ENCODE measurements at places on chromosomes 16 and 17.

DNA sequence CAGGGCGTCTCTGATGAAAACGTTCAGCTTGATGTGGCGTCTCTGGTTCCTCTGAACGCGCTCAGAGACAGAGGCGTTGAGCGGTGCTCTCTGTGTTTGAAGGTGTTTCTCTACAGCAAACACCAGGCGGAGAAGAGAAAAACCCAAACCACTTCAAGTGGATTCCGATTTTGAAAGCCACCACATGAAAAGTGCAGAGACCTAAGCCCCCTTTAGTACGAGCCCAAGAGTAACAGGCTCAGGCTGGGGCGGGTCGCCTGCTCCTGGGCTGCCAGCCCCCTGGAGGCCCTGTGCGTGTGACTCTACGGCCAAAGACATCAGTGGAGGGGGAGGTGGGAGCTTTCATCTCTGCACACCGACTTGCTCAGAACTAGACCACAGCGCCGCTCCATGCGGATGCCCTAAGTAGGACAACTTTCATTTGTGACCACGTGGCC lies 328.4 kb downstream of the MAF start:
- DNase-seq: peak; percentile 75

- DNase-seq: no peak
Measured at GRCh38 chr16:85431431-85432124, 181.5 kb upstream of the GSE1 start.

GRCh38 chr16:84509032-84509950 lies 4.8 kb upstream of the MEAK7 start:
- no peak for DNase-seq

DNA sequence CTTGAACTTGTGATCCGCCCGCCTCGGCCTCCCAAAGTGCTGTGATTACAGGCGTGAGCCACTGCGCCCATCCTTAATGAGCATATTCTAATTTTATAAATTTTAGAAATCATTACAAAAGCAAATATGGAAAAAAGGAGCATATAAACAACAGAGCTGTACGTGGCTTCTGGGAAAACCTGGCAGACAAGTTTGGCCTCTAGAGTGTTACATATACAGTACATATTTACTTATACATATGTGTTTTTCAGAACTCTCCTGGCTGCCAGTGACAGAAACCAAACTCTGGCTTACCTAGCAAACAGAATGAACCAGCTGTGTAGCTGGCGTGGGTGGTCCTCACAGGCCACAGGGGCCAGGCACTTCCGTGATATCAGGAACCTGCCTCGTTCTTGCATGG lies 10.1 kb downstream of the DRC3 start:
- DNase-seq: no peak

GRCh38 chr17:72665852-72666851 lies 426.3 kb downstream of the SLC39A11 start:
- DNase-seq: no peak

GRCh38 chr16:67949645-67950044 lies 5.7 kb upstream of the LCAT start:
- DNase-seq: no peak

- DNase-seq: no peak
Measured at GRCh38 chr17:36730095-36730808, 128.9 kb downstream of the MRM1 start.

GRCh38 chr16:11094075-11094856 lies 149.9 kb downstream of the CLEC16A start:
- DNase-seq: peak; percentile 82

GRCh38 chr17:77354670-77355455 lies 214.1 kb downstream of the SEC14L1 start:
- DNase-seq: no peak

DNA sequence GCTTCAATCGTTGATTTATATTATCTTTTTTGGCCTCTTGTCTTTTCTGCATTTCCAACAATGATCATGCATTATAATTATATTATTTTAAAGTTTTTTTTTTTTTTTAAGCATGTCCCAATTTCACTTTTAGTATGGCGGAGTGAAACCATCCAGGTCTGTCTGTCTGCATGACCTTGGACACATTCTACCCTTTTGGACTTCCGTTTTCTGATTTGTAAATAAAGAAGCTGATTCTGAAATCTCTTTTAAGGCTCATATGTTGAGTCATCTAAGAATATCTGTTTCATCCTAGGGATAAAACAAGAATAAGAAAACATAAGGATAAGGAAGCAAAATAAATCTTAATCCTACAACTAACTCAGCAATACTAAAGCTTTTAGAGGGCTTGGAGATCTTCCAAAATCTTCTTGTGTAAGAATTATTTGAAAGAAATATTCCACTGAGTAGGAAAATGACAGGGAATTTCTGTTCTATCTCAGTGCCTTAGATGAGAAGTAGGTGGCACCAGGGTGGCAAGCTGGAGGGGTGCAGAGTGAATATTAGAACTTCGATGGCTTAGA lies 195.7 kb upstream of the TOX3 start:
- no peak for DNase-seq

Measured in activated CD4-positive, alpha-beta T cell treated with anti-CD3 and anti-CD28 coated beads, Interleukin-2, amount 50 U/mL, for 48 hours (primary cell).